Activated CD4-positive, alpha-beta T cell treated with anti-CD3 and anti-CD28 coated beads, Interleukin-2, amount 50 U/mL, for 48 hours (primary cell): ENCODE measurements at places on chromosomes 2 and 18.

DNA sequence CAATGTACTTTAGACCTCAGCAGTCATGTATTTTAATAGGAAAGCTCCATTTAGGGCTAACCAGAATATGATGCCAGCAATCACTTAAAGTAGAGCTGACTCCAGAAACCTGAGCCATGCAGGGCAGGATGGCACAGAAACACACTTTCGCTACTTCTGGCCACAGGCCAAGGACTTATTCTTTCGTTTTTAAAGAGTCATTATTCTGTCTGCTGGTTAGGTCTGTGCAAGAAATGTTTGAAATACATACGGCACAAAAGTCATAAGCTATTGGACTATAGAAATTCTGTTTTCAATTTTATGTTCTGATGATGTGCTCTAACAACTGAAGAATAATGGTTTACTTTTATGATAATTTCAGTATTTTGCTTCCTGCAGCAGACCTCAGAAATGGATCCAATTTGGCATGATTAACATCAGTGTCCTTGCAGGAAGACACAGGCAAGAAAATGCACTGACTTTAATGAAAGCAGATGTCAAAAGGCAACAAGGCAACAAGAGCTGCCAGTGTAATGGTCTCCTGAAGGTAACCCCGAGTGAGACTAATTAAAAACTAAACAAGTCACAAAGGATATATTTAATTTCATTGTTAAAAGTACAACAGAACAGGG is 114.4 kb upstream of the CHRNA1 start:
- DNase-seq = no peak

DNA sequence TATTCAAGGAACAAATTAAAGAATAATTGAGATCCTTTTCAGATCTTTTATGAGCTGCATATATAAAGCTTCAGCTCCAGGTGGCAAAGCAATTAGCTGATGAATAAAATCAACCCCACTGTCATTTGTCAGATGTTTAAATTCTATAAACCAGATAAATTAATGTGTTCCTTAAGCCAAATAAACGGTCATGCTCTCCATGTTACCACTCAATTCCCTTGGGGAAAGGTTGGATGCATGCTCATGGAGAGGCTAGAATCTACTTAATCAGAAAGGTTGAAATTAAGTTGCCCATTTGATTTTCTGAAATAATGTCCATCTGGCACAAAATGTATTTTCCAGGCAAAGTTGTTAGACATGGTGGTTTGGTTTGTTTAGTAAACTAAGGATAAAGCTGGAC is 282.5 kb upstream of the SPRED2 start:
- no peak for DNase-seq

DNA sequence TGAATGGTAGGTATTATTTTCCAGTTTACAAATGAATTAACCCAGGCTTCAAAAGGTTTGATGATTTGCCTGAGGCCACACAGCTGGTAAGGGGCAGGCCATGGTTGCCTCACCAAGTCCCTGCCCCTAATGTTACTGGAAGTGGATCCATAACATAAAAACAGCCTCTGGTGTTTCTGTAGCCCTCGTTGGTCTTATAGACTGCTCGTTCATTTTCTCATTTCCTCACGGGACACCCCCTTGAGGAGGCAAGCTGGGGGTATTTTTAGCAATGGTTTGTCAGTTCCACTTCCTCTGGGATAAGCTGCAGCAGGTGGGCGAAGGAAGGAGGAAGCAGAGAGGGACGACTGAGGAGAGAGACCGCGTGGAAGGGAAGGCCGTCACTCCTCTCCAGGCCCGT is 32.9 kb upstream of the NDUFV2 start:
- no peak for DNase-seq

- no peak for DNase-seq
Observed at GRCh38 chr18:61833387-61833786, 59.4 kb downstream of the RNF152 start.

- no peak for DNase-seq
Observed at GRCh38 chr2:75833386-75833785, 122.7 kb upstream of the GCFC2 start.

DNA sequence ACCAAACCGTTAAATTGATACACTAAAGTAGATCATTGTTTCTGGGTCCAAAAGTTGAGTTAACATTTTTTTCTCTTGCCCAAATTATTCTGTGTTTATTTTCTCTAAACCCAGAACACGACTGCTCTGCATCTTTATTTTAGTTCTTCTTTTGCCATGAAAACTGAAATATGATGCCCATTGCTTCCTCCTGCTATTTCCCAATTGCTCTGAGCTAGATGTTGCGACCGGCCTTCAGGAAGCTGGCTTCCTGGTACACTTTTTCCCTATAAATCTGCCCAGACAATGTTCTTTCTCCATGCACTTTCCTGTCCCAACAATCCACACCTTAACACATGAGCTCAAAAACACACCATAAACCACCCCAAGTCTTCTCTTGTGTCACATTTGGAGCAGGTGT is 501.4 kb downstream of the FBXO15 start:
- DNase-seq = no peak

GRCh38 chr2:170500770-170501169 is 214.4 kb upstream of the SP5 start:
- no peak for DNase-seq

- no peak for DNase-seq
Observed at GRCh38 chr2:177543007-177543760, 150.6 kb downstream of the AGPS start.

GRCh38 chr2:60358476-60358875 is 195.0 kb downstream of the BCL11A start:
- DNase-seq = no peak

DNA sequence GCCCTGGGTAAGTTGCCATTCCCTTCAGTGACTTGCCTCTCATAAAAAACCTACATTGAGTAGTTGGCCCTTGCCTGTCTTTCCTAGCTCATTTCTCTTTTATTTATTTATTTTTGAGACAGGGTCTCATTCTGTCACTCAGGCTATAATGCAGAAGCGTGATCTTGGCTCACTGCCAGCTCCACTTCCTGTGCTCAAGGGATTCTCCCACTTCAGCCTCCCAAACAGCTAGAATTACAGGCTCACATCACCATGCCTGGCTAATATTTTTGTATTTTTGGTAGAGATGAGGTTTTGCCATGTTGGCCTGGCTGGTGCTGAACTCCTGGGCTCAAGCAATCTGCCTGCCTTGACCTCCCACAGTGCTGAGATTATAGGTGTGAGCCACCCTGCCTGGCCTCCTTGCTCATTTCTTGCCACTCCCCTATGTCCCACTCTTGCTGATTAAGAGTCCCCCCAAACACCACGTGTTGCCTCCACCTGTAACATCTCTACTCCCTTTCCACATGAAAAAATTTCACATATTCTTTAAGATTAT is 12.6 kb downstream of the EVA1A start:
- DNase-seq = no peak

DNA sequence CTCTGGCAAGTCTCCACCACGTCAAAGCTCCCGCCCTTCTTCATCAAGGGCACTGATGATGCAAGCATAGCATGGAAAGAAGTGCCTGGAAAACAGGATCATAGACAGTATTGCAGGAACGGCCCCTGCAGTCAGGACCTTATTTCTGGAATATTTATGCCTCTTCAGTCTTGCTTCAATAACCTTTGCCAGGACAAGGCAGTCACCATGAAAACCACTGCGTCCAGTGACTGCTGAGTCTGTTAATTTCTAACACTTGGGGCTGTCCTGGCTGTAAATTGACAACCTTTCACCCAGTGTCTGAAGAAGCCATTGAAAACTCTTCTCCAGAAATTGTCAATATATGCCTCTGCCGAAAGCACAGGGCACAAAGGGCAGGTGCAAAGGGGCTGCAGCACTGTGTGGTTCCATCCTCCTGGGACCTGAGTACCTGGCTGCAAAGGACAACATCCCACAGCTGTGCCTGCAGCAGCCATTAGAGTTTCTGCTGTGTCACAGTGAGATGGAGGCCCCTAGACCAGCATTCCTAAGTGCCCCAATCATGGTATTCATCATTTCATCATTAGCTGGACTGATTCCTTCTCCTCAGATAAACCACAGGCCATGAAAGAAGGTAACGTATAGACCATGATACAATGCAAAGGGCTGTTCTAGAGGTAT is 819.6 kb downstream of the RNF144A start:
- DNase-seq = no peak

DNA sequence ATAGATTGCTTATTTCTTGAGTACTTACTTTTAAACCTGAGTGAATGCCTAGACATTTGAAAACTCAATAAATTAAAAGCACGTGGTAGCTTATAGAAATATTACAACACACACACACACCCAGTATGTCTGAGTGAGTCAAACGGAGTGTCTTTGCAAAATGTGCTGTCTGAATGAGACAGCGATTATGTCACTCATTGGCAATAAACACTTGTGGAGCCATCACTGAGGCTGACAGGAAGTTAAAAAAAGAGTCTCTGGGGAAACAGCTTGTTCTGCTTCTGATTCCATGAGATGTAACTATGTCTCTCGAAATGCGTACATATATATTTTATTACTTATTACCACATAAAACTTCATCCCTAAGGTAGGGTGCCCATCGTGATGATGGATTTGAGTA is 22.3 kb upstream of the VPS4B start:
- no peak for DNase-seq

- no peak for DNase-seq
Observed at GRCh38 chr18:47790036-47790435, 140.4 kb downstream of the SMAD2 start.
